ENCODE measurements at places on chromosomes 11 and 22.

GRCh38 chr11:68408512-68408911, 52.0 kb upstream of the PPP6R3 start:
- no peak for DNase-seq

GRCh38 chr11:32586576-32587190, 3.1 kb downstream of the EIF3M start:
- DNase-seq = no peak

GRCh38 chr11:2860636-2861035, 24.9 kb downstream of the CDKN1C start:
- DNase-seq = no peak

DNA sequence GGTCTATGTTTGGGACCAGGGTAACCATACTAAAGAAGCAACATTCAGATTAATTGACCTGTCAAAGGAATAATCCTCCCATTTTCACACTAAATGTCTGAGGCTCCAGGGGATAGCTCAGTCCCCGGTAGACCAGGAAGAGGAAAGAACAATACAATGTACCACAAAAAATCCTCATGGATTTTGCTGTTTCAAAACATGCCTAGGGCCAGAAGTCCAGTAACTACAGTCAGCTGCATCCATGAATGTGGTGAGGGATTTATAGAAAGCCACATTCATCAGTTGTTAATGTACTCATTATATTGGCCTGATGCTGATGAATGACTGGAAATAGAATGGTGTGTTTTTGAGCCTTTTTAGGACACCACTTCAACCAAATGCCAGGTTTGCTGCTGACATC, 6.9 kb upstream of the ETS1 start:
- DNase-seq = no peak

DNA sequence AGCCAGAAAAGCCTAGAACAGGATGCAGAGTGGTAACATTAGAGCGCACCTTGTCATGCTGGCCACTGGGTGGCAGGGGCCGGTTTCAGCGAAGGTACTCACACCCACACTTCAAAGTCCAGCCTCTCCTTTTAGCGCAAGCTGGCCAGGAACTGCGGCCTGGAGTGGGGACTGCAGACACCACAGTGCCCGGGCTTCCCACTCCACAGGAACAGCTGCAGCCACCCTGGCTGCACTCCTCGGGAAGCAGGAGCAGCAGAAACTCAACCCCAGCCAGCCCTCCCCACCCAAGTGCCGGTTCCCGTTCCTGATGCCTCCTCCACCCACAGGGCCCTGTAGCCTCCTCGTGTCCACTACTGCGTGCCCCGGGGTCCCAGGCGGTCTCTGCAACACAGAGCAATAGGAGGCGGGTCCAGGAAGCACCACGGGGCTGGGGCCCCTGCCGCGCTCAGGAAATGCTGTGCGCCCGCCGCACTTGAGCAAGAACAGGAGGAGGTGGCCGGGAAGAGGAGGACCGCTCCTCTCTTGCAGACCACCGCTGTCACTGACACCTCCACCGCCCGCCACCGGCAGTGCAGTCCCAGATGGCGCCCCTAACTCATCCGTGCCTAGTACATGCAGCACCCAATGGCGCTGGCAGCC, 2.2 kb downstream of the RFPL2 start:
- DNase-seq = no peak

DNA sequence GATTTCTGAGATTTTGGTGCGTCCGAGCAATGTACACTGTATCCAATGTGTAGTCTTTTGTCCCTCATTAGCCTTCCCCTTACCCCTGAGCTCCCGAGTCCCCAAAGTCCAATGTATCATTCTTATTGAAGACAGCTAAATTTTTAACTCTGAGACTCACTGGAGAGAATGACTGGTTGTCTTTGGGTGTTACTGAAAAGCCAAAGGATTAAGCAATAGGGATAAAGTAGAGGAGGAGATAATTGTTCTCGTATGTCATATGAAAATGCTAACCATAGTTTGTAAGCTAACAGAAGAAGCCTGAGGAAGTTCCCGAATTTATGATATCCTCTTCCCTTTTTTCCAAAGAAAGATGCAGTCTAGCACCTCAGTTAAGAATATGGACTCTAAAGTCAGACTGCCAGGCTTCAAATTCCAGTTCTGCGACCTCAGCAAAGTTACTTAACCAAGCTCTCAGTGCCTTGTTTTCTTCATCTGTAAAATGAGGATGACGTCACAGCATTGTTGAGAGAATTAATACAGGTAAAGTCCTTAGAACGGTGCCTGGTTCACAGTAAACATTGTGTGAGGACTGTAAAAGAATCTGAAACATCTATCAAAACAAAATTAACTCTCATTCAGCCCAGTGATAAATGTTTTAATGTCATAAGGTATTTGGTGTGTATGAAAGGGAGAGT, 1.6 kb upstream of the MSANTD2 start:
- no peak for DNase-seq

DNA sequence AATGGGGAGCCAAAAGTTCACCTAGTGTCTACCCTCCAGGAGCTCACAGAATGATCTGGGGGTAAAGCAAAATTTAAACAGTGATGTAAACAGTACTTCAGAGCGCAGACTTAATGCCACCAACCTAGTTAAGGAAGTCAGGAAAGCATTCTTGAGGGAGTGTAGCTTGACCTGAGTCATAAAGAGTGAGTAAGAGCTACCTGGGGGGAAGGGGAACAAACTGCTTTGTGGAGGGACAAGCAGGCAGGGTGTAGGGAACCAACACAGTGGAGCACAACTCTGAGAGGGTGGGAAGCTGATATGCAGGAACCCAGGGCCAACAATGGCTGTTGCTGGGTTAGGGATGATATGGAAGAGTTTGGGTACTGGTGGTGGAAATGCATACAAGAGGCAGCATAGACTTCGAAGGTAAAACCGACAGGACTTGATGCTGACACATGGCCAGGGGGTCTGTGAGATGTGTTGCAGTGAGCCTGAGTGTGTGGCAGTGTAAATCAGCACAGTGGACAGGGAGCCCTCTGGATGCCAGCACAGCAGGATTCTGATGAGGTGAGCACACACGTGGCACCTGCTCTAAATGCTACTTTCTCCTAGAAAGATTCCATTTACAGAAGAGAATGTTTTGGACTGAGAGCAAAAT, 58.3 kb upstream of the CYP2D6 start:
- DNase-seq = no peak

- DNase-seq = no peak
Measured at GRCh38 chr22:31637891-31638618, 24.0 kb downstream of the PISD start.

DNA sequence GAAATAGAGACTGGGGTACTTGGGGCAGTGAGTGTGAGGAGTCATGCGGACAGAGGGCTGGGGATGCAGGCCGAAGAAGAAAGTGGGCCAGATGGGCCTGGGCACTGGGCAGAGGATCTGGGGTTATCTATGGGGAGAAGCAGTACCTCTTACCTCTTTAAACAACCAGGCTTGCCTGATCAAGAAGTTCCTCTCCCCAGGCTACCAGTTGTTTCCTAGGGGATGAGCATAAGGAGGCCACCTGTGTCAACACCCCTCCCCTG, 98.4 kb upstream of the PITPNB start:
- DNase-seq = no peak

DNA sequence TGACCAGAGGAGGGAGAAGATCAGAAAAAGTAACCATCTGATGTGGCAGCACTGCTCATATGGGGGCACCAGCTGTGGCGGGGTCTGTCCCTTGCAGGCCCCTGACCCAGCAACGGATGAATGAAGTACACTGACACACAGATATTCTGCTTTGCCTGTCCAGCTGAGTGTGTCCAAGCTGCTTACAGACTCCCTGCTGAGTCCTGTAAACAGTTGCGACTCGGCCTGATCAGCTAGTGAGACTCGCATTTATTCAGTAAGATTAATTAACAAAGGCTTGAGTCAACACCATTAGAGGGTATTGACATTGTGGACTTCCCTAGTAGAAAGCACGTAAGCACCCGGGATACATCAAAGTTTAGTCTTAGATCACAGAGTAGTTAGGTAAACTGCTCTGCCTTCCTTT, 15.3 kb upstream of the OR10D3 start:
- DNase-seq = no peak

DNA sequence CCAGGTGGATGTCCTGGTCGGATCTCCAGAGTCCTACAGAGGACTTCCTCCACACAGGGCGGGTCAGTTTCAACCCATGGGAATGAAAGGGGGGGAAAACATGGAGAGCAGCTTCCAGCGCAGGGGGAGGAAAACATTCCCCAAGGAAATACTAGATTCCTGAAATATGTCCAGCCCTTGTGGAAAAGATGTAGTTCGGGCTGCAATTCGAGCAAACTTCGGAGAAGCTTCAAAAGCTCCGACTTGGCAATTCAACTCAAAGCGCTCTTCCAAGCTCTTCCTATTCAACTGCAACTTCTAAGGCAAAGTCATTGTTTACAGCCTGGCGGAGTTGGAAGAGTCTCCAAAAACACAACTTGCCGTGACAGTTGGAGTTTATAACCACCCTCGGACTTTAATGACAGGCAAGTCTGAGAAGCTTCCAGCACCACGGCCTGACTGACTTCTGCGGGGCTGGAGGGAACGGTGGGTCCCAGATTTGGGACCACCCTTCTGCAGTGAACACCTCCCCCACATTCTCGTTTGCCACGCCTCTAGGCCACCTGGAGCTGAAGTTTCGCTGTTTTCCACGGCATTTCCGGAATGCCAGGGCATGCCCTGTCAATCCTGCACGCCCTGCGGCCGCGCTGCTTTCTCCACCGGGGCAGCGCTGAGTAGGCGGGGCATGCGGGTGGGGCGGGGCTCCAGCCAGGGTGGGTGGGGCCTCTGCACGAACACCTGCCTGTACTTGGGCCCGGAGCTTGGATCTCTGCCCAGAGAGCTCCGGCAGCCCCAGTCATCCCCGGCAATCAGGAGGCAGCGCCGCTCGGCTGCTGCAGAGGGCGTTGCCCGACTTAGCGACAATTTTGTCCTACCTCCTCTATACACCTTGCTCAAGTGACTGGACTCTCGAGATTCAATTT, 49.0 kb upstream of the BIRC3 start:
- DNase-seq = peak; percentile 68

GRCh38 chr11:1479678-1480118, 6.9 kb downstream of the MOB2 start:
- DNase-seq = no peak

- DNase-seq = no peak
Measured at GRCh38 chr22:48748113-48748859, 1079.4 kb downstream of the BRD1 start.

GRCh38 chr11:116415095-116415494, 357.7 kb downstream of the BUD13 start:
- no peak for DNase-seq

GRCh38 chr22:29030618-29031226, 30.9 kb downstream of the C22orf31 start:
- no peak for DNase-seq

DNA sequence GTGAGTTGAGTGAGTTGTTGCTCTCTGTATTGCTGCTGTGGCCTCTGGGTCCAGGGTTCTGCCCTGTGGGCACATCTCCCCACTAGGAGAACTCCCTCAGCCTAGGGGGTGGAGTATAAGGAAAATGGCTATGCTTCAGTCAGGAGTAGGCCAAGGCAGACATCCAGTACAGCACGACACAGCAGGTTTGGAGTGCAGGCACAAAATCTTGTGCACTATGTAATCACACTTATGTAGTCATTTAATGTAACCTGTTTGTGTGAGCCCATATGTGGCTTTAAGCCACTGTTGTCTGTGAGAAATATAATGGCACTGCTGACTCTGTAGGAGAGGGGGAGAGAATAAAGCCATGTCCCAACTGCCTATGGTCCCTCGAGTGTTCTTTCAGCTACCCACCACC, 90.1 kb downstream of the CCDC83 start:
- DNase-seq = no peak

DNA sequence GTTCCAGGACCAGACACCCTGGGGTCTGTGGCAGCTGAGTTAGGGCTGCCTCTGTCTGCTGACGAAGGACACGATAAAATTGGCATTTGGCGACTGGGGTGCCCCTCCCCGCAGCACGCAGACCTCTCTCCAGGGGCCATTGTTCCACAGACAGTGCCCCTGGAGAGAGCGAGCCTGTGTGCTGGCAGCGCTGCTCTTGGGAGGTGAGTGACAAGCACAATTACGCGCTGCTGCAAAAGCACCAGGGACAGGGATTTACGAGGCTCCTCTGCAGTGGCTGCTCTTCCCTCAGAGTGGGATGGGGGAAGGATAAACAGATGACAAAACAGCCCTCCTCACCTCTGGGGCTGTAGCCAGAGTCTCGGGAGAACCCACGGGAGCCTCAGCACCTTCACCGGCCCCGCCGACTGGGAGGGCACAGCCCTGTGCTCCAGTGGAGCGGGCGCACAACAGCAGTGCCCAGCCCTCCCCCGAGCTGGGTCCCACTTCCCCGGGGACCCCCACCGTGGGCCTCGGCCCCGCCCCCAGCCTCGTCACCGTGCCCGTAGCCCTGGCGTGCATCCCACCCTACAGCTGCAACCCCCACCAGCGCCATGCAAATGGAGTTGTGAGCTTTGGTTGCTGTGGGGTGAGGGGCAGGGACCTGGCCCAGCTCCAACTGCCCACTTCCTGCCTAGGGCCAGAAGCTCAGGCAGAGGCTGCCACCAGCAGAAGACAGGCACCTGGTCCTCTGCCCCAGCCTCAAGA, 19.6 kb downstream of the CHID1 start:
- DNase-seq = no peak

- DNase-seq = no peak
Measured at GRCh38 chr11:72613450-72613849, 60.8 kb downstream of the PDE2A start.

GRCh38 chr11:30710221-30710620, 124.1 kb upstream of the MPPED2 start:
- DNase-seq = no peak

DNA sequence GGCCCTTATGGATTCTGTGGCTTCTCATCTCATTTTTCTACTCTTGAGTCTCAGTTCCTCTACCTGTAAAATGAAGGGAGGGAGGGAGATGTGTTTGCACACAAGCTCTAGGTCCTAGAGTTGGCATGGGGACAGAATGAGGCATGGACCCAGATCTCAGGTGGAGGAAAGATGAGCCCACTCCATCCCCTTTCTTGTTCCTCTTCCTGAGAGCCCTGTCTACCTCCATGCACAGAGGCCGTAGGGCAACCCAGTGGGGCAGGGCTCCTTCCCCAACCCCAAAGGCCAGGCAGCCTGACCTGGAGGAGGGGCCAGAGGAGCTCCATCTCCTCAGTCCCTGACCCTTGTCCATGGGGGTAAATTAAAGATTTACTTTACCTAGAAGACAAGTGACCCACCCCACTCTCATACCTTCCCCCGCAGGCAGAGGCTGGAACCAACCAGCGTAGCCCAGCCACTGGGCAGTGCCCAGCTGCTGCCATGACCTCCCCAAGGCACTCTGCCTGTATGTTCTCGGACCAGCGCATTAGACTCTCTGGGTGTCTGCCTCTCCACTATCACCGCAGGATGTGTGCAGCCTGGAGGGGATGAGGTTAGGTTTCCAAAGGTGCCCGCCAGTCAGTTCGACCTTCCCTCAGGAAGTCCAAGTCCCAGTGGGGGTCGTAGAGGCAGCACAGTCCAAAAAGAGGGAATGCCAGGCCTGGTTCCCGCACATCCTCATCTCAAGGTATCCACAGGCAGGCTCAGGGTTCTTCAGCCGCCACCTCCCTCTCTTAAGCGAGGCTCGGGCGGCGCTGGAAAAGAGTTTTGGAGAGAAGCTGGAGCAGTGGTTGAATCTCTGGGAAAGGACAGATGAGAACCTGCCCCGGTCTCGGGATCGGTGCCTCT, 3.0 kb downstream of the SMTN start:
- DNase-seq = no peak

- no peak for DNase-seq
Measured at GRCh38 chr22:49310354-49310753, 517.3 kb downstream of the BRD1 start.
